ENCODE measurements at places on chromosomes 11 and 22.
A peak's percentile ranks its signal among the peaks of the same experiment; 100 is the strongest.

DNA sequence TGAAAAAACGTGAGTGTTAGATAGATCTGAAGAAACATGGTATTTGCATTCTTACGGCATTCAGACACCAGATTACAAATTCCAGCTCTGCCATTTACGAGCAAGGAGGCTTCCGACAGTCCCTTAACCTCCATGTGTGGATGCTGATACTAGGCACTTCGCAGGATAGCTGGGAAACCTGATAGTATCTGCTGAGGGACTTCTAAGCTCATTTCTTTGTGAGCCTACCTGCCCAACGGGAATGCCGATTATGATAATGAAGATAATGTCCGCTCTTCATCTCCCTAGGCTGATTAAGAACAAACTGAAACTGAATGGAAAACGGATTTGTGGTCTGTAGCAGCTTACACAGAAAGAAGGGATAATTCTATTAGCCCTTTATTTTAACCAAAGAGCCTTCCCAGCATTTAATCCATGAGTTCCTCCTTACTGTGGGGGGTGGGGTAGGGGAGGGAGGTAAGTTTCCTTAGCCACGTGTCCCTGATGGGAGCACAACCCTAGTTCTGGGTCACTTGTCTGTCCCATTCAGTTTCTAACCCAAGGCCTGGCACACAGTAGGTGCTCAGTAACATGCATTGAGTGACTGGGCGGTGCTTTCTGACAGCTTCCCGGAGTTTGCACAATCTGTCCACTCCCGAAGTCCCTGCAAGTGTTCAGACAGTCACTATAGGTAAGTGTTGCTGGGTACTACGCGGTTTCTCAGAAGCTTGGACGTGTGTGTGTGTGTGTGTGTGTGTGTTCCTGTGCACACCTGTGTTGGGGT, 39.2 kb downstream of the CD6 start:
- DNase-seq = no peak

DNA sequence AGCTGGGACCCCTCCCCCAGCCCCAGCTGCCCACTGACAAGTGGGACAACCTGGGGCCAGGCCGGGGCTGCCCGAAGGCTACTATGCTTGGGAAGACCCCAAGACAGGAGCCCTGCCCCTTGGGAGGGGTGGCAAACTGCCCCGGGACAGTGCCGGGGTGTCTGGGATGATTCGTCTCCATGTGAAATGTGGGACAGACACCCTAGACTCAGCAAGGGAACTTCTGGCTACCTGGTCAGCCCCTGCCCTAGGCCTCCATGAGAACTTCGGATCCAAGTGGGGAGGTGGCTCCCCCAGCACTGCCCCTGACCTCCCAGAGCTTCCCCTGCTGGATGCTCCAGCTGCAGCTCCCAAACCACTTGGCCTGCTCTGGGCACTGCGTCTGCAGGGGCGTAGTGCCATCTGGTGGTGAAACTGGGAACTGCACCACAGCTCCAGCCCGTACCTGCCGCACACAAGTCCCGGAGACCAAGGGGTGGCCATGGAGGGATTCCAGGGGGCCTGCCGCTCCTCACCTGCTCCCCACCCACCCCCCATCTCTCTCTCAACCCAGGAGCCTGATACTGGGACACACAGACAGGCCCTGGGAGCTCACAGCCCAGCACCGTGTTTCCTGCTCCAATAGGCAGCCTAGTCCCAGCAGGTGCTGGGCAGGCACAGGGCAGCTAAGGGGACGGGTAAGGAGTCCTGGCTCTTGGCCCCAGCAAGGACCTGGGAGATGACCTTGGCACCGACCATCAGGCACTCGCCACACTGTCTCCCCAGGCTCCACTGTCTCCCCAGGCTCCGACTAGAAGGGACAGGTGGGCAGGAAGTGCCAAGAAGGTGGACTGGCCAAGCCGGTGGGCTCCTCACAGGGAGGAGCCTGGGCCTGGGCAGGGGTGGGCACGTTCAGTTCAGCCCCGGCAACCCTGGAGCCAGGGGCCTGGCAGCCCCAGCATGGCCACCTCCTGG, 194.1 kb downstream of the IGLL1 start:
- DNase-seq = peak; percentile 32

- no peak for DNase-seq
These were observed 98.7 kb downstream of the WNT7B start for GRCh38 chr22:45878051-45878781.

- no peak for DNase-seq
These were observed 33.5 kb downstream of the SCUBE2 start for GRCh38 chr11:9057888-9058287.

- DNase-seq = no peak
These were observed 118.8 kb upstream of the BLID start for GRCh38 chr11:122234780-122235179.

DNA sequence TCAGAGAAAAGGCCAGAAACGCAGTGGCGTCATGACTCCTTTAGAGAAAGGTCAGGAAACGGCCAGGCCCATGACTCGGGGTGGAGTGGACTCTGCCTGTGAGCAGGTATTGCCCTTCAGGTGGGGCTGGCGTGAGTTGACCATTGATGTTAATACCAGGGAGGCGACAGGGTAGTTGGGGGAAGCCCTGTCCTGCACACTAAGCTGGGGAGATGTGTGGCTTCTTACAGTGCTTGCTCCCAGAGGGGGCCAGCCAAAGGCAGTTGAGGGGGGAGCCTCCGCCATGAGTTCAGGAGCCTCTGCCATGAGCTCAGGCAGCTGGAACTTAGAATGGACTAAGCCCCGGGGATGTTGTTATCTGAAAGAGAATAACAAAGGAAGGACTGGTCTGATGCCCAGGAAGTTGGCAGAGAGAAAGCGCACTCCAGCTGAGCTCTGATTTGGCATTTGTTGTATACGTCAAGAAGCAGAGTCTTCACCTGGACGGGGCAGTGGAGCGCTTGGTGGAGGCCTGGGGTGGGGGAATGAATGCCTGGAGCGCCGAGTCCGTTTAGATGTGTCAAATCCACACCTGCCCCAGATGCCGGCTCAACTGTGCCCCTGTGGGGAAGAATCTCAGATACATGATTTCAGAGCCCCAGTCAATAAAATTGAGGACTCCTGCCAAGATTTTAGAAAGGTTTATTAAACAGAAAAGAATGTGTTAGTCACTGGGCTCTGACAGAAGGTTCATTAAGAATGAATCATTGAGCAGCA, 222.5 kb downstream of the TBC1D22A start:
- DNase-seq = no peak

DNA sequence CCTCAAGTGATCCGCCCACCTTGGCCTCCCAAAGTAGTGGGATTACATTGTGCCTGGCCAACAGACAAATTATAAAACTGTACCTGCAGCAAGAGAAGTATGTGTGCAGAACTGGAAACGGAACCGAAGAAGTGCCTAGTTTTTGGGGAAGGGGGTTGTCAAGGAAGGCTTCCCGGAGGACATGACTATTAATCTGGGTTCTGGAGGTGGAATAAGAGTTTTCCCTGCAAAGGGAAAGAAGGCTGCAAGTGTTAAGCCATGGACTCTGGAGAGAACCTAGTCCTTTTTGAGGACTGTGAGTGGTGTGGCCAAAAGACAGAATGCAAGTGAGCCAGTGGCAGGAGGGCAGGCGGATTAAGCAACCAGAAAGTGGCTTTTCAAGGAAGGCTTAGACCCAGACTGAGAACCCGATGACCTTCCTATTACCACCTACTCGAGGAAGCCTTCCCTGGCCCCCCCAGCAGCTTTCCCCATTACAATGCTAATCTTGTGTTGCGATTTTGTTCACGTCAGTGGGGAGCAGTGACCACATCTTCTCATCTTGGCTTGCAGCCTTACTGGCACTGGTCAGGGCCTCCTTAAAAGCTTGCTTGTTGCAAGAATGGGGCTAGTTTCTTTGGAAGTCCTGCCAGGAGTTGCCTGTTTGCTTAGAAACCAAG, 5.7 kb upstream of the SEPTIN3 start:
- no peak for DNase-seq

Measured in GOT3 (cell line).